ENCODE measurements at places on chromosomes 4 and X.

- DNase-seq, result no peak
These were observed 45.2 kb downstream of the ADD1 start for GRCh38 chr4:2888886-2889285.

- no peak for DNase-seq
These were observed 84.0 kb downstream of the WWC2 start for GRCh38 chr4:183182873-183183725.

DNA sequence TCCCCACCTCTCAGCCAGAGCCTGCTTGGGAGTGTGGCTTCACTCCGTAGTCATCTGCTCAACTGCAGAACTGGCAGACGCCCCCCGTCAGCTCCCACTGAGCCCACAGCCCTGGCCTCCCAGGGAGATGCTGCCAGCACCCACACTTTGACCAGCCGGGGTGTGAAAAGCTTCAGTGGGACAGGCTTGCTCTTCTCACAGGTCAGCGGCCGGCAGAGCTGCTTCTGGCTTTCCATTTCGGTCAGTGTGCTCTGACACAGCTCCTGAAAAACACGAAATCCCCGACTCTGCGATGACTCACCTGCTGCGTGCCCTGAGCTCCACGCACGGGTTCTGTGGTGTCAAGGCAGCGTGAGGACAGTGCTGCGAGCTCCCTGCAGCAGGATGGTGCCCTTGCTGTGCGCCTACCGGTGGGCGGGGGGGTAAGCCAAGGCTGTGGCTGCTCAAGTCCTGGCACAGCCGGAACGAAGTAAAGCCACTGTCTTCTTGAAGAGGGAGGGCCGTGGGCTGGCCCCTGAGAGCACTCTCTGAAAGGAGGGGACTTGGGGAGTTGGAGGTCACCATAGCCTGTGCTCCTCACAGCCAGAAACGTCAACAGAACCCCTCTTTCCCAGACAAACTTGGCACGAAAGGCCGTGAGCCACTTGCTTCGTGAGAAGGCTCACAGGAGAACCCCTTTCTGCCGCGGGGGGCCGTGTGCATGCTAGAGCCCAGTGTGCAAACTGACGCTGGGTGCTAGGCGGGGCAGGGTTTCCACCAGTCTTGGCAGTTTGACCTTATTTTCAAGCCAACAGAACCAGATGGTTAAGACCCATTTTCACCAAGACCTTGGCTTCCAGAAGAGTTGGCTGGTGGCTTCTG, 23.6 kb downstream of the NOP14 start:
- DNase-seq, result no peak

- no peak for DNase-seq
These were observed 22.9 kb upstream of the SOWAHD start for GRCh38 chrX:119735467-119735866.

- DNase-seq, result peak; percentile 40
These were observed 30.0 kb upstream of the ANXA5 start for GRCh38 chr4:121726642-121727268.

DNA sequence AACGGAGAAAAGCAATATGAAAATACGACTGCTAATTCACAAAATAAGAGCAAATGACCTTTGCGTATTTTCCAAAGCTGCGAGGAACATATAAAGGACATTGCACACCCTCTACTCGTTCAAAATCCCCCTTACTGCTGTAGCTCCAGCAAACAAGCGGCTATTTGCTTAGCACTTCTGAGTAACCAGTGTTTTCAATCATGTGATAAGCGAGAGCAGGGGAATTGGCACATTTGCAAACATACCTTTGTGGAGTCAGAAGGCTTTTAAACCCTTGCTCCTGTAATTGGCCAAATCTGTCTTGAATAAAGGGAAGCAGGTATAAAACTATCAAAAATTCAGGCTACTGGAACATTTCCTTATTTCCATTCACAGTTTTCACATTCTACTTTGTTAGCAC, 610.2 kb downstream of the UBE2NL start:
- no peak for DNase-seq

- no peak for DNase-seq
These were observed 67.6 kb upstream of the HGFAC start for GRCh38 chr4:3374011-3374645.

DNA sequence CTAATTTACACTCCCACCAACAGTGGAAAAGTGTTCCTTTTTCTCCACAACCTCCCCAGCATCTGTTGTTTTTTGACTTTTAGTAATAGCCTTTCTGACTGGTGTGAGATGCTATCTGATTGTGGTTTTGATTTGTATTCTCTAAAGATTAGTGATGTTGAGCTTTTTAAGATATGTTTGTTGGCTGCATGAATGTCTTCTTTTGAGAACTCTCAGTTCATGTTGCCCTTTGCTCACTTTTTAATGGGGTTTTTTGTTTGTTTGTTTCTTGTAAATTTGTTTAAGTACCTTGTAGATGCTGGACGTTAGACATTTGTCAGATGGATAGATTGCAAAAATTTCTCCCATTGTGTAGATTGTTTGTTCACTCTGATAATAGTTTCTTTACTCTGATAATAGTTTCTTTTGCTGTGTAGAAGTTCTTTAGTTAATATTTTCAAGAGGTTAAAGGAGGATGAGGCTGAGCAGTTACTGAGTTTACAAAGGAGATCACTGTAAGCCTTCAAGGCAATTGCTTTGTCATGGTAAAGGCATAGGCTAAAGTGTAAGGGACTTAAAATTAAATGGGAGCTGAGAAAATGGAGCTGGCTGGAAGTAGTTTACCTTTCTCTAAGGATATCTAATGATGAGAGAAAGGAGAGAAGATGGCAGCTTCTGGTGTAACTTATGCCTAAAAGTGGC, 323.4 kb downstream of the PCDH7 start:
- DNase-seq, result no peak

GRCh38 chr4:122803788-122804208, 22.8 kb upstream of the FGF2 start:
- no peak for DNase-seq

GRCh38 chr4:73257651-73258435, 755 bp downstream of the ANKRD17 start:
- peak; percentile 41 for DNase-seq

DNA sequence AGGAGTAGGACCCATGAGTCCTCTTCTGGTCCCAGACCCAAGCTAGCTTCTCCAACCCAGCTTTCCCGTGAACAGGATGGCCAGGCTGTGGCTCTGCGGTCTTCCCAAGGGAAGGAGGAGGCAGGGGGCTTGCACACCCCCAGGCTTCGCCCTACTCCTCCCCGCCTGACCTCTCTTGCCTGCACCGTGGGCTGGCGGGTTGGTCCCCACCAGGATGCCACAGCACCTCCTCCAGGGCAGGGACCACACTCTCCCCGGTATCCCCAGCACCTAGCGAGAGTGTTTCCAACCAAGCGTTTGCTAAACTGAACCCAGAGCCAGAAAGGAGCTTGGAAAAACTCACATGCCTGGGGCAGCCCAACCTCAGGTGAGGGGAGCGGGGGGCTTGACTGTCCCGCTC, 9.0 kb upstream of the S100P start:
- no peak for DNase-seq

DNA sequence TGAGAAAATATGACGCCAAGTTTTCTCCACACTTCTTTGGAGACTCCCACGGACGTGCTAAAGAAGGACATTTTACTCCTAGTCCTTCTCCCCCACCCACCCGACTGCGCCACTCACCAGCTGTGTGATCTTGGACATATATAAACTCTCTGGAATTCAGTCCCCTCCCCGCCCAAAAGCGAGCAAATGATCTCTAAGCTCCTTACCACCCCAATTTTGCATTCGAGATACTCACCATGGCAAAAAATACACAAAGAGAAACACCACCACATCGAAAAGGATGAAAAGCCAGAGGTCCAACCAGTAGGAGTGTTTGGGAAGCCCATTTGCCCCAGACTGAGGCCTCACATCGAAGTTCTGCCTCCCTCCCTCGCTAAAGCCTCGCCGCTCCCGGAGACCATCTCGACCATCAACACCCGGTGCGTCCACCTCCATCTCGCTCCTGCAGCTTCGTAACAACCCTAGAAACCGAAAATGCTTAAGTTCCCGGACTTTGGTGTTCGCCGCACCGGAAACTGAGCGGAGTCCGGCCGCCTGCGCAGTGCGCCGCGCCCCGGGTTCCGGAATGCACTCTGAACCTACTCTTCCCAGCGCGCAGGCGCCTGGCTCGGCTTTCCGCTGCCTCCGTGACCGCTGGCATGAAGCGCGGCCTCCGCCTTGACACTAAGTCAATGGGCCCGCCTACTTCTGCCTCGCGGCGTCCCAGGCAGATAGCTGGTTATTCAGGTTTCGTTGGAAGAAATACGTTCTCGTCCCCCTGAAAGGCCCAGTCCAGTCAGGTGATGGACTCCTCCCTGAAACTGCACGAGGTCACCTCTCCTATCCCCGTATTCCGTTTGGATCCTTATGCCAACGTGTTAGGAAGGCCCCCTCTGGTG, 21.6 kb downstream of the FABP2 start:
- peak; percentile 81 for DNase-seq

DNA sequence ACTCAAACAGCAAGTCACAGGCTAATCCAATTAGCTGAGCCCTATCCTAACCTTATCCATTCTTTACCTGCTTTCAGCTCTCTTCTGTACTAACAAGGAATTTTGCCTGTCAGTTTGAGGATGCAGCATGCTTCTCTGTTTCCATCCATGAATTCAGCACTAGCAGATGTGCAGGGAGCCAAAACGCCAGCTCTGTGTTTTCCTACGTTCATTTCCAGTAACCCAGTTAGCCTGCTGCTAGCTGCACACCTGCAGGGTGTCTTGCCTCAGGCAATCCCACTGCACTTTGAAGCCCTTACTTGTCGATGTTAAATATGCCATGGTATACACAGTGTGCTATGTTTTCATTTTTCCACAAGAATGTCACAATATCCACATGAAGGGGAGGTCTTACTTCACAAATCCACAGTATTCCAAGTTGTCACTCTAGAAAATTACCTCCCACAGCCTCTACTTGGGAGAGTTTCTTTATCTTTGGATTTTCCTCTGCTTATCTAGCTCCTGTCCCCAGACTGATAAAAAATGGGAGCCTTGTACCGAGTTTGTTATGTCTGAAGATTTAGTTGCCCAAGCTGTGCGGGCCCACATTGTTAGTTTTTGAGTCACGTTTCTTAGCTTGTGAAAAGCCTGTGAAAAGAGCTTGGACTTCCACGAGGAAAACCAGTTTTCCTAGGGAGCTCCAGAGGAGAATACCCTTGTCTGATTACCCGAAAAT, 127.6 kb upstream of the HHIP start:
- no peak for DNase-seq

- no peak for DNase-seq
These were observed 218.7 kb upstream of the JADE1 start for GRCh38 chr4:128590773-128591172.

- no peak for DNase-seq
These were observed 1634.3 kb upstream of the ADGRL3 start for GRCh38 chr4:59565836-59566235.

GRCh38 chr4:1251773-1252066, 2.8 kb upstream of the CTBP1 start:
- no peak for DNase-seq

GRCh38 chr4:173121076-173121561, 47.5 kb upstream of the GALNT7 start:
- DNase-seq, result no peak

DNA sequence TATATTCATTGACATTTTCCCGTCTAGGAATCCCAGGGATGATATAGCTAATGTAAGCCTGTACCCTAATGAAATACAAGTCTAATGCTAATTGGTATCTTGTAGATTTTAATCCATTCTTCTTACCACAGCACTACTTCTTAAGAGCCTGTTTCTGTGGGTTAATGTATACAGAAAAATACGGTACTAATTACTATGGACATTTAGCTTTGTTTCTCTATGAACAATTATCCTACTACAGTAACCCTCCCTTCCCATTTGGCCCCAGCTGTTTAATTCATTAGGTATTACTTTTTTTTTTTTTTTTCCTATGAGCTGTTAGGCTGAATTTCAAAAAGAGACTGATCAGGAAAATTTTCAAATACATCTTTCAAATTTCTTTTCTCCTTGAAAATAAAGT, 245.1 kb upstream of the SLC7A11 start:
- no peak for DNase-seq

GRCh38 chr4:182143822-182144625, 99.2 kb upstream of the TENM3 start:
- no peak for DNase-seq

DNA sequence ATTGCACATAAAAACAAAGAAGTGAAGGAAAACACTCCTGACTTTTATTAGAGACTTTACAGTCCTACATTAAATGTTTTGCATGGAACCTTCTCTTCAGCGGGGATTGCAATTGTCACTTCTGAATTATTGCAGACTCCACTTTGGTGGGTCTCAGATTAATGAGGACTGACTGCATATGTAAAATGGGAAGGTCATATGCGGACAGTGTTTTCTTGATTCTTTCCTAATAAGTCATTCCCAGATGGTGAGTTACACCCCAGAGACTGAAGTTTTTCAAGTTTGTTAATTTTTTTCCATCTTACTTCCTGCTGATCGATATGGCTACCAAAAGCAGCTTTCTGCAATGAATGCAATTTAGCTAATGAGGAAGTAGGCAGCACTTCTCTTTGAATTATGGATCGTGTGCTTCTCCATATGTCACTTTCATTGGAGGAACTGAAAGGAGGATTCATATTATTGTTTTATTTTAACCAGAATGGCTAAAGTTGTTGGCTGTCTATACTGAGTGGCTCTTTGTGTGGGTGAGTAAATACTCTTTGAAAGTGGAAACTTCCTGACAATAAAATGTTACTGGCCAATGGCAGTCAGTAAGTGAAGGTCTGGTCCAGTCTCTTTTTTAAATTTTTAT, 119.3 kb upstream of the CLNK start:
- DNase-seq, result no peak

GRCh38 chr4:1810765-1811164, 17.7 kb downstream of the FGFR3 start:
- DNase-seq, result no peak

GRCh38 chr4:47012676-47013075, 18.7 kb upstream of the GABRB1 start:
- DNase-seq, result no peak

DNA sequence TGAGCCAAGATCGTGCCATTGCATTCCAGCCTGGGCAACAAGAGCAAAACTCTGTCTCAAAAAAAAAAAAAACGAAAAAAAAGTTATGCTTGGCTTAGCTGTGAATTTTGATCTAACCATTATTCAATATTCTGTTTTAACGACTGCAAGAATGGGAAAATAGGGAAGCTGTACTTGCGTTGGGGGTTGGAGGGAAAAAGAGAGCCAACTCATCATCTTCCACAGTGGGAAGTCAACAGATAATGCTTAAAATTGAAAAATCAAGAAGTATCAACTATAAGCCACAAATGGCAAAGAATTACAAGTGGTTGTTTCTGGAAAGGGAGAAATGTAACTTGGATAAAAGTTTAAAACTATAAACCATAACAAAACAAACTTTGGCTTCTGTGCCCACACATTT, 2.9 kb downstream of the TEC start:
- no peak for DNase-seq

DNA sequence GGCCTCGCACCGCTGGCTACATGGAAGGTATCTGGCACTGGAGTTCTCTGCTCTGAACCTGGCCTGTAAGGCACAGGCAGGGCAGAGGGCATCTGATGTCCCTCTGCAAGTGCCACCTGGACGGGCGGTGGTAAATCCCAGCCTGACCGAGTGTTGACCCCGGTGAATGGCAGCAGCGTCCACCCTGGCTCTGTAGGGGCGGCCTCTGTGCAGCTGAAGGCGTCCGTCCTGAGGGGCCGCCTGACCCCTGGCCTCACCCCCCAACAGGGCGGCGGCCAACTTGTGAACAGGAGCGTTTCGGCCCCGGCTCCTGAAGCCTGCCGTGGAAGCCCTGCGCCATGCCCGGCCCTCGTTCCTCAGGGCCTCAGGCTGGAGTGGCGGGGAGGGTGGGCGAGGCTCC, 51.4 kb downstream of the CPZ start:
- DNase-seq, result no peak

GRCh38 chr4:107650251-107650650, 69.8 kb downstream of the PAPSS1 start:
- no peak for DNase-seq

Measured in globus pallidus (tissue), 1 donor.